Astrocyte of the spinal cord (primary cell): ENCODE measurements at places on chromosomes 1 and 21.

DNA sequence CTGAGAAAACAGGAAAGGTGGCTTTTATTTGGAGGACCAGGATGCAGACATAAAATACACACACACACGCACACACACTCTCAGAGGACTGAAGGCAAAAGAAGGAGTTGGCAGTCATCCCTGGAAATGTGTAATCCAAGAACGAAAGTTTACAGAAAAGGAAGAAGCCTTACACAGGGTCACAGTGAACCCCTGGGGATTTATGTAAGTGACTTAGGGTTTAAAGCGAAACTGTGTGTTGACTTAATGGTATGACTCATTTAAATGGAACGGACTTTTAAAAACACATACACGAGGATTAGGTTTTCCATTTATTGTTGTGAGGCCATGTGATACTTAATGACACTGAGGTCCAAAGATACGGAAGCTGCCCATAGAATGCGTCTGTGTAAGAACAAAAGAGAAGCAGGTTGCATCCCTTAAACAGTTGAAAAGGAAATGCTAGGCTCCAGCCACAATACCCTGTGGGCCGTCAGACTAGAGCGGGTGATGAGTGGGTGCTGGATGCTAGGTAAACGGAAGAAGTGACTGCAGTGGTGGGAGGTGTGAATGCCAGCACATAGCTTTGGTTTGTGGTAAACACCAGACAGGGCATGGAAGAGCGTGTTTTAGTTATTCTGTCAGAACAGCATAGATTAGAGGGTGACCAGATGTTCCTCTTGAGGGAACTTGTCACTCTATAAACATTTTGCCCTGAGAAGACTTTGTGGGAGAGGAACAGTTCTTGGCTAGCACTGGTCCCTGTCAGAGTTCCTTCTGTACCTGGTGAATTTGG is 21.6 kb upstream of the BCL10 start:
- peak; percentile 99 for DNase-seq

- DNase-seq, result no peak
These were observed 227.7 kb downstream of the GPATCH2 start for GRCh38 chr1:217403026-217403720.

GRCh38 chr1:206608108-206608698 is 4.1 kb downstream of the EIF2D start:
- DNase-seq, result peak; percentile 26

DNA sequence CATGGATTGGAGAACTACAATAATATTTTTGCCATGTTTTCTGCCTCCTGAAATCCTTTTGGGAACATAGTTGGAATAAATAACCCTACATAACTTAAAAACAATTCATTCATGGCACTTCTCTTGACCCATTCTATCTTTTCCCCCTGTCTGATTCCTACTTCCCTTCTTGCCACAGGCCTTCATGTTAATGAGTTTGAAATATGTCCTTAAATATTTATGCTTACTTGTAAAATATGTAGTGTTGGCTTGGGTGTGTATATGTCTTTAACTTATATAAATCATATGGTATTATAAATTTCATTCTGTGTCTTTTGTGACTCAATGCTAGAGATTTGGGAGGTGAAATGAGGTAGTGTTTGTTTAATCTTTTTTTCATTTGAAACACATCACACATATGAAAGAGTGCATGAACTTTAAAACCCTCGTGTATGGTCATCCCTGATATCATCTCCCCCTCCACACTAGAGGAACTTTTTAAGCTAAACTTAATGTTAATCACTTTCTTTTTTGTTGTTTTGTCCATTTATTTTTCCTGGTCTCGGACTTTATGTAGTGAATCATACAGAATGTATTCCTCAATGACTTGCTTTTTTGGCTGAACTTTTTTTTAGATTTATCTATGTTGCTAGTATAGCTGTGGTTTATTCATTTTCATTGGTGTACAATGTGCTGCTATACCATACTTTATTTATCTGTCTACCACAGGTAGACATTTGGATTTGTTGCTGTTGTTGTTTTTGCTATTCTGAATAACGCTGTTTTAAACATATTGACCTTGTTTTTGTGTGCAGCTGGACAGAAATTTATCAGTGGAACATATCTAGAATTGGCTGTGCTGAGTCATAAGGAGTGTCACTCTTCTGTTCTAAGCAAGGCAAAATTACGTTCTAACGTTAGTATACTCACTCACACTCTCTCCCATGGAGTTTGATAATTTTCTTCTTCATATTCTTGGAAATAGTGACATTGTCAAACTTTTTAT is 441.6 kb downstream of the PLPP3 start:
- peak; percentile 68 for DNase-seq

- peak; percentile 80 for DNase-seq
These were observed 696 bp downstream of the TGFB2 start for GRCh38 chr1:218345673-218346390.

DNA sequence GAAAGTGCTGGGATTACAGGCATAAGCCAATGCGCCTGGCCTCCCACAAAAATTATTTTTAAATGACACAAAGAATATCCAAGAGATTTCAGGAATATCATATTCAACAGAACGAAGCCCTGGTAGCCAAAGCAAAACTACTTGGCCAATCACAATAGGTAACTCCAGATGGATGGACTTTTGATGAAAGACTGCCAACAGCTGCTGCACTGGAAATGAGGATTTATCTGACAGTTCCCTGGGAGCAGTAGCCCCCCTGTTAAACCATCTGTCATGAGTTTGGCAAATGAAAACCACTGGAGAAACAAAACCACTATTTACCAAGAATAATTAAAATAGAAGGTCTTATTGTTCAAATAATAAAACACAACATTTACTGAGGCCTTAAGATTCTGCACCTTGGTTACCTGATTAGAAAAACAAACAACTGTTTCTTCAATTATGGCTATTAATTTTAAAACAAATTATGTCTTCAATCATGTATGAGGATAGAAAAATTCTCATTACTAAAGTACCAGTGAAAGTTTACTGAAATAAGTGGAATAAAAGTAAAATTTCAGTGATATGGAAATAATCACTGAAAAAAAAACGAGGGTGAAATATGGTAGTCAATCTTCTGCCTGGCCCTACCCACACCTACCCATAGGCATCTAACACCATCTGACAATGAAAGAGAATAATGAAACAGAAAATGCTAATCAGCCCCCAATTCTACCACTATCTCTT is 34.3 kb upstream of the PSMG1 start:
- DNase-seq, result no peak

DNA sequence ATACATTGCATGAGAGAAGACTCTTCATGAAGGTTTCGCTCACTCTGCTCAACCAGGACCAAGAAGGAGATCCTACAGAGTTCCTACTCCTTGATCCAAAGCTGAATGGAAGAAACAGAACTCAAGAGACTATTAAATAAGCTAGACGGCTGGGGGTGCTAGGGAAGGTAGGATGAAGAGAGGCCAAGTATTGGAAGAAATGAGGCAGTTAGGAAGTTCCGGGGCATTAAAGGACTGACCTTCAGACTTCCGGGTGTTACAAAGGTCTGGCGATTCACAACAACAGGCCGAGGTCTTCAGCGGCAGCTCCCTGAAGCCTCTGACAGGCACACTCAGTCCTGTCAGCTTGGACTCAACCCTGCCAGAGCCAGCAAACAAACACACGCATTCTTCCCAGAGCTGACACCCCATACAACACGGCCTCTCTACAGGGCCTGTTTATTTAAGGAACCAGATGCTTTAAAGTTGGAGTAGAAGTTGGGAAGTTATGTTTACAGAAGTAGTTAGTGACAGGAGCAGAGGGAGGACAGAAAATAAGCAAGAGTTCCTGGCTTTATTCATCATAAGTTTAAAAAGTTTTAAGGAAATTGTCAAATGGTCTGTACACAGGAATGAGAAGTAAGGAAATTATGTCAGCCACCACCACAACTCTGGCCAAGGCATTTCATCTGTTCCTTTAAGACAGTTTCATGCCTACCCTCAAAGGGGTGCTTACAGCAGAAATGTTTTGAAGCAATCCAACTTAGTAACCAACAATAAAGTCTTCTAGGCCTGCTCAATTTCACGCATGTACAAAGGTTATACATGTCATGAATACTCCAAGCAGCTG is 4.7 kb downstream of the SORT1 start:
- DNase-seq, result peak; percentile 71

DNA sequence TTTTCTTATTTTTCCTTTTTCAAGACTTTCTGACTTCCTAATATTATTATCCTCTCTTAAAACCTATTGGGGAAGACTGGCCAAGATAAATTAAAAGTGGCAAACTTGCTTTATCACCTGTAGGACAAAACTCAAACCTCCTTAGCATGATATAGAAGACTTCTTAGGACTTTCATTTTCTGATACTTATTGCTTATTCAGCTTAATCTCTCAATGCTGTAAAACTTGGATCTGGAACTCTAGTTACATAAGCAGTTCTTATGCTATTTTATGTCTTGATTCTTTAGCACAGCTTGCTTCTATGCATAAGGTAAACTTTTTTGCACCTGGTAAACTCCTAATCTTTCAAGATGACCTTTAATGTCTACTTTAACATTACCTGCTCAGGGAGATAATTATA is 382.3 kb upstream of the LRRC7 start:
- no peak for DNase-seq

DNA sequence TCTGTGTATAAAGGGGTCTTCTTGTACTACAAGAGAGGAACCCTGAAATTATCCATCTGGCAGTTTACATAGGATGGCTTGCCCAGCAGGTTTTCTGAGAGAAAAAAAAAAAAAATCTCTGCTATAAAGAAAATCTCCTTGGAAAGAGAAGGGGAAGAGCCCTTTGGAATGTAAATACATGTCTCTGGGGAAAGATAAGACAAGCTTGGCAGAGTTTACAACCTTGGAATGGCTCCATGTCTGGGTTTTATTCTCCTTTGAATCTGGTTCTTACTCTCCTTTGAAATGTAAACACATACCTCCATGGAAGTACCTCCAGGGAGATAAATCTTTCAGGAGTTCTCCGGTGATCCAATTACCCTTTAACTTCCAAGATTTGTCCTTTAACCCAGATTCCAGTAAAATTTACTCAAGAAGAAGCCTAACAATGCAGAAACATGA is 45.1 kb upstream of the DNAH14 start:
- DNase-seq, result no peak

GRCh38 chr1:226201029-226201593 is 14.6 kb upstream of the ACBD3 start:
- DNase-seq, result no peak

DNA sequence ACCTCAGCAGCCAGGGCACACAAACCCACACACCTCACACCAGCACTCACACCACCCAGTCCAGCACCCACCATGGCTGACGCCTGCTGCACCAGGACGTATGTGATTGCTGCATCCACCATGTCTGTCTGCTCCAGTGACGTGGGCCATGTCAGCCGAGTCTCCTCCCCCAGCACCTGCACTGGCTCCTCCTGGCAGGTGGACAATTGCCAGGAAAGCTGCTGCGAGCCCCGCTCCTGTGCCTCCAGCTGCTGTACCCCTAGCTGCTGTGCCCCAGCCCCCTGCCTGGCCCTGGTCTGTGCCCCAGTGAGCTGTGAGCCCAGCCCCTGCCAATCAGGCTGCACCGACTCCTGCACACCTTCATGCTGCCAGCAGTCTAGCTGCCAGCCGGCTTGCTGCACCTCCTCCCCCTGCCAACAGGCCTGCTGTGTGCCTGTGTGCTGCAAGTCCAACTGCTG is at the start of gene KRTAP10-8:
Gene KRTAP10-8, plus strand, starts transcription at position 51 of the 458 bp plus-strand sequence. Its CDS starts 22 bp downstream, at position 73.
- DNase-seq, result no peak

- DNase-seq, result no peak
These were observed 95.9 kb downstream of the LRIG2 start for GRCh38 chr1:113168946-113169345.

DNA sequence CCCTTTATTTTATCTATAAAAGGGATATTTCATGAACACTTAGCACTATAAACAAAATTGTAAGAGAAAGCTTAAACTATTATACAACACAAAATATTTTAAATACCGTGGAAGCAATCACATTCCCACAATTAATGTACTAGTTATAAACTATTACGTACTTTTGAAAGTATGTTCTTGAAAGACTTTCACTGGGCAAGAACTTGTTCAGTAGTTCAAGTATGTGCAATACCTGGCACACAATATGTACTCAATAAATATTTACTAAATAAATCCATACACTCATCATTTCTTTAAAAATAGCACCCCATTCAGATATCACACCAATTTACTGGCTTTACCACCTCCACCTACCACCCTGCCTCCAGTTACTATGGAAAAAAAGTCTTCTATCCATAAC is 12.6 kb upstream of the FMO2 start:
- no peak for DNase-seq

DNA sequence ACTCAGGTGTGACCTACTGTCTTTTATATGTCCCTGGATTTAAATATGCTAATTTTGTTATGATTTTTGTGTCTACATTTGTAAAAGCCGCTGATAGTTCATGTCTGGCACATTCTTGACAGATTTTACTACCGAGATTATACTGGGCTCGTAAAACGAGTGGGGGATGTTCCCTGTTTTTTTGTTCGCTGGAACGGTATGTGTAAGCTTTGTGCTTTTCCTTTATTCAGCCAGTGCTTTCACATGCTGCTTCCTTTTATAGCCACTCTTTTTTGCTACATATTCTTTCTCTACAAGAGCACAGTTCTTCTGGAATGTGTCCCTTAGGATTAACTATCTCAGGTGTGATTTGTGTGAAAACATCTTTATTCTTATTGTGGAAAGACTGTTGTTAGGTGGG is 46.6 kb downstream of the ADARB1 start:
- no peak for DNase-seq

- no peak for DNase-seq
These were observed 8.8 kb upstream of the HENMT1 start for GRCh38 chr1:108669679-108670078.

- DNase-seq, result no peak
These were observed 94.2 kb downstream of the KCNN3 start for GRCh38 chr1:154775621-154776605.

DNA sequence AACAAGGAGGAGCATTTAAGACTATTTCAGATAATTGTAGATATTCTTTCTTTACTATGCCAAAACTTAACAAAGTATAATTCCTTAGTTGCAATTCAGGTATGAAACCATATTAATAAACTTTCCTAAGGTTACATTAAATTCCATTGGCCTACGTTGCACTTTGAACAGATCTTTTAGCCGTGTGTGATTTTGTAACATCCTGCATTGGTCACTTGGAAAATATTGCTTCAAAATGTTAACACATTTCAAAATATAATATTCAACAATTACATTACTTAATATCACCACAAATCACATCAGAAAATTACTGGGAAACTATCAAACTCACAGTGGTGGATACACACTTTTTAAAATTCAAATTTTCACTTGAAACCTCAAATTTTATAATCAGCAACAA is 20.2 kb downstream of the ETS2 start:
- no peak for DNase-seq

DNA sequence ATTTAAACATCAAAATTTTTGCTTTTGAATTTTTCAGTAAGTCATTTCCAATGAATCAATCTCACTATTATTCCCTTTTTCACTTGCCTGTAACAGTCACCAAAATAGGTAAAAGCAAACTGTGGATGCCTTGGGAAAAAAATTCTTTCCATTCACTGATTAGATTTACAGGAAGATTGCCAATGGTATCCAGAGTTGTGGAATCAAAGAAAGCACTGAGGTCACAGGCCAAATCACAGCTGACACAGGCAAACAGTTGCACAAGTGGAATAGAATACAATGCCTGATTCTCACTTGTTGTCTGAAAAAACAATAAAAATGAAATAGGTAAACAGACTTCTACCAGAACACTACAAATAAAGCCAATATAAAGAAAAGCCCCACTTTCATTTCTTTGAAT is 48.4 kb downstream of the LTN1 start:
- DNase-seq, result no peak

GRCh38 chr1:1665815-1666251 is 7.0 kb upstream of the CDK11B start:
- no peak for DNase-seq

GRCh38 chr1:188425687-188426086 is 1596.9 kb downstream of the PLA2G4A start:
- peak; percentile 76 for DNase-seq
